ENCODE measurements at places on chromosomes 16 and 17.

DNA sequence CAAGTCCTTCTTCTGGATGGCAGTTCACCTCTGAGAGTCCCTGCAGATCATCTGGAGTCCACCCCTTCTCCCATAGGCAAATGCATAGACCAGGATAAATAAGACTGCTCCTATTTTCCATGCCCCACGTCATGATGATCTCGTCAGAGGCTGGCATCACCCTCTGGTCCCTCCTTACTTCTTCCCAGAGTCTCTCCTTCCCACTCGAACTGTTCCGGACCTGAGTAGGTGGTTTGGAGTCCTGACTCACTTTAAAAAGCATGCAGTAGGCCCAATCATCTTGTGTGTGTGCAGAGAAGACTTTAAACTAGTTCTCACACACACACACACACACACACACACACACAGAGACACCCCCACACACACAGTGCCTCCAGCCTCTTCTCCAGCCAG lies 72.0 kb downstream of the SOX9 start:
- no peak for DNase-seq

- no peak for DNase-seq
These were observed 26.2 kb downstream of the ENDOV start for GRCh38 chr17:80441133-80441578.

GRCh38 chr16:629833-630248 lies 944 bp upstream of the WFIKKN1 start:
- DNase-seq = no peak

DNA sequence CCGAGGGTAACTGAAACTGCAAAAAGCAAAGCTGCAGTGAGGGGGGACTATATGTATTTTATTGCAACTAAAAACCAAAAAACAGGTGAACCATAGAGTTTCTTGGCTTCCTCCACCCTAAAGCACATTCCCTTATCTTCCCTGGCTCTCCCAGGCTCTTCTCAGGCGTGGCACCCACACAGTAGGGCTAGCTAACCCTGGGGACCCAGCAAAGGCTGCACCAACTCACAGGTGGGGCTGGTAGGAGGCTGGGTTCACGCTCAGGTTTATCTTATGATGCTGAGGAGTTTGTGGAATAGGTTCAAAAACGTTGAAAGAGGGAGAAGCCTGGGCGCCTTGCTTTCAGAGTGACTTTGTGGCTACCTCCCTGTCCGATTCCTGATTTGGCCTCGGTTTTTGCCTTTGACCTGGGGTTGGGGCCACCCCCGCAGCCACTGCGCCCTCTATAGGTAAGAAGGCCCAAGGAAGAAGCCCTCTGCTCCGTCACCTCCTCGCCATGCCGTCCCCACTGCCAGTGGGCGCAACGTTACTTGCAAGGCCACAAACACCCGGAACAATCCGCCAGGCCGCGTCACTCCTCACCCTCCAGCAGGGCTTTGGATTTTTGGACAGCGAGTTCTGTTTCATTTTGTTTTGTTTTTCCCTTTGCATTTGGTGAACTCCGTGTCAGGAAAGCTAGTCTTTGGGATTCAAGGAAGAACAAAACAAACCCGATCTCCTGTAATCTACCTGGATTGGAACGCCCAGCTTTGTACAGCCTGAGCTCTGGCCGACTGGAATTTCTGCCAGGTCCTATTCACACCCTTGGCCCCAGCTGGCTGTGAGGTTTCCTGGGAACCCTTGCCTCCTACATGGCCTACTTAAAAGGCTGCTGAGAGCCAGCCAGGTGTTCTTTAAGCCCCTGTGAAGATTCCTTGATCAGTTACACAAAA lies 60.8 kb downstream of the TBC1D16 start:
- DNase-seq = no peak

DNA sequence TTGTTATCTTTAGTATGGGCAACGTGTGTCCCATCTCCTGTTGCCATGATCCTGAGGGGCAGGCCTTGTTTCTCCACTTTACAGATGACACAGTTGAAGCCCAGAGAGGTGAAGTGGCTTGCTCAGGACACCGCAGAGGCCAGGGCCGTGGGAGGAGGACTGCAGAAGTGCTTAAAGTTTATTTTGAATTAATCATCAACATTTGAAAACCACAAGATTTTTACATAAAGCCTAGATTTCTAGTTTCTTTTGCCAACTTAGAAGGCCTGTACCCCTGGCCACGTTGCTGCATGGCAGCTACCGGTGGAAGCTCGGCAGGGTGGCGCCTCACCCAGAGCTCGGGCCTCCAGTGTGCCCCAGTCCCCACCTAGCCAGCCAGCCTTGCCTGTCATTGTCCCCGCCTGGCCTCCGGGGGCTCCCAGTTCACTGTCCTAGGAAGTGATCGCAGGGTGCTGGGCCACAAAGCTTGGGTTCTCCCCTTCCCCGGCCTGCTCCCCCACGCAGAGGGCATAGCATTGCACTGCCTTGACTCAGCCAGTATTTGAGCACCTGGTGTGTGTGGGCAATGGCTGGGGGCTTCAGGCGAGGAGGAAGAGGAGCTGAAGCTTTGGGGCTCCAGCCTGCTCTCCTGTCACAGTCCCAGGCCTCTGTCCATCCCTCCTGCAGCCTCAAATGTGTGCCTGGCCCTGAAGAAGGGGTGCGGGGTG lies 14.8 kb upstream of the ADCY7 start:
- no peak for DNase-seq

DNA sequence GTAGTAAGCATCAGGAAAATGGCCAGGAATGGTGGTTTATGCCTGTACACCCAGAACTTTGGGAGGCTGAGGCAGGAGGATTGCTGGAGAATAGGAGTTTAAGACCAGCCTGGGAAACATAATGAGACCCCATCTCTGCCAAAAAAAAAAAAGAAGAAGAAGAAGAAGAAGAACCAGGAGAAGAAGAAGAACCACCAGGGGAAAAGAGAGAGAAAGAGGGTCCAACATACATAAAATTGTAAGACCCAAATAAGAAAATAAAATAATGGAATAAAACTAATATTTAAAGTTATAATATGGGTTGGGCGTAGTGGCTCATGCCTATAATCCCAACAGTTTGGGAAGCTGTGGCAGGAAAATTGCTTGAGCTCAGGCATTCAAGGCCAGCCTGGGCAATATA lies 408.4 kb downstream of the ZFHX3 start:
- DNase-seq = no peak

DNA sequence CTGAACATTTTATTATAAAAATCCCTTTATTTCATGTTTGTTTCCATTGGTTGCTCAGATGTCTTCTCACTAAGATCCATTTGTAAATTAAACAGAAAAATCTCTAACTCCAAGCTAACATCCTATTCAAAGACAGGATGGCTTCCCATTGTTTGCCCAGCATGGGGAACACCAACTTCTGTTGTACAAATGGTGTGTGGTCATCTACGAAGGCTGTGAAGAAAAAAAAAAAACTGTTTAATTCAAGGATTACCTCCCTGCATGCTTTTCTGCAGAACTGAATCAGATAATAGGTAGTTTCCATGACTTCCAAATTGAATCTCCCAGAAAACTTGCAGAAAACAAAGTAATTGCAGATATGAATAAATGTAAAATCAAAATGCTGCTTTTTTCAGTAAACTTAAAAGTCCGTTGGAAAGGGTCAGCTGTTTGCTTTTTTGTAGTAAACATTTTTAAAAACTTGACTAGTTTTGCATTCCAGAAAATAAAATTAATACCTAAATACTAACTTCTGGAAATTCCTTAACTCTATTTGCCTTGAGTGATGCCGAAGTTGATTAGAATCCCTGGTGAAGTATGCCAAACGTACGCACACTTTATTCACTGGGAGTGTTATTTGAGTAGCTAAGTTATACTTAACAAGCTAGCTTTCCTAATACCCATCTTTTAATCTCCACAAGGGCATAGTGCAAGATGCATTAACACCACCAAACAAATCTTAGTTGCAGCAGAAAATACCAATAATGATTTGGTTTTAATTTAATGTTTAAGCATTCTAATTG lies 7.7 kb downstream of the SALL1 start:
- no peak for DNase-seq

DNA sequence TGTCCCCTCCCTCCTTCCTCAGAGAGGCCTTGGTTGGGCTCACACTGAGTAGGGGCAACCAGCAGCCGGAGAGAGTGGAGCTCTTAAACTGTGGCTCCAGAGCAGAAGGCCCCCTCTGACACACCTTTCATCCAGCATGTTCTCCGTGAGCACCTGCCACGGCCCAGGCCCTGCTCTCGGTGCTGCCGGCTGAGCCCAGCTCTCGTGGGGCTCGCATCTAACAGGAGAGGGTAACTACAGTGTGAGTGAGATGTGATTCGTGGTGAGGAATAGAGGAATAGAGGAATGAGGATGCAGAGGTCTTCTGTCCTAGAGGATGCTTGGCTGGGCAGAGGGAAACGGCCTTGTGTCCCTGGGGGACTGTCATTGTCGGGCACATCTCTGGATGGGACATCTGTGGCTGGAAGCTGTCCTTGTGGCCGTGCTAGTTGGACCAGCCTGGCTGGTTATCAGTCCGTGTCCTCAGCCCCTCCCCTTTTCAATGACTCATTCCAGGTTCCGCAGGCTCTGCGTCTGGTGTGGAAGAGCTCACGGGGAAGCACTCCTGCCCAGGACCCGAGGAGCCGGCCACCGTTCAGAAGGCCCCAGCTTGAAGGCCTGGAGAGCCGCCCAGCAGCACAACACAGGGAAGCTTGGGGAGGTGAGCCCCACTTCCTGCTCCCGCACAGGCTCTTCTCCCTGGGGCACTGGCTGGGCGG lies 11.9 kb upstream of the DNASE1 start:
- no peak for DNase-seq

DNA sequence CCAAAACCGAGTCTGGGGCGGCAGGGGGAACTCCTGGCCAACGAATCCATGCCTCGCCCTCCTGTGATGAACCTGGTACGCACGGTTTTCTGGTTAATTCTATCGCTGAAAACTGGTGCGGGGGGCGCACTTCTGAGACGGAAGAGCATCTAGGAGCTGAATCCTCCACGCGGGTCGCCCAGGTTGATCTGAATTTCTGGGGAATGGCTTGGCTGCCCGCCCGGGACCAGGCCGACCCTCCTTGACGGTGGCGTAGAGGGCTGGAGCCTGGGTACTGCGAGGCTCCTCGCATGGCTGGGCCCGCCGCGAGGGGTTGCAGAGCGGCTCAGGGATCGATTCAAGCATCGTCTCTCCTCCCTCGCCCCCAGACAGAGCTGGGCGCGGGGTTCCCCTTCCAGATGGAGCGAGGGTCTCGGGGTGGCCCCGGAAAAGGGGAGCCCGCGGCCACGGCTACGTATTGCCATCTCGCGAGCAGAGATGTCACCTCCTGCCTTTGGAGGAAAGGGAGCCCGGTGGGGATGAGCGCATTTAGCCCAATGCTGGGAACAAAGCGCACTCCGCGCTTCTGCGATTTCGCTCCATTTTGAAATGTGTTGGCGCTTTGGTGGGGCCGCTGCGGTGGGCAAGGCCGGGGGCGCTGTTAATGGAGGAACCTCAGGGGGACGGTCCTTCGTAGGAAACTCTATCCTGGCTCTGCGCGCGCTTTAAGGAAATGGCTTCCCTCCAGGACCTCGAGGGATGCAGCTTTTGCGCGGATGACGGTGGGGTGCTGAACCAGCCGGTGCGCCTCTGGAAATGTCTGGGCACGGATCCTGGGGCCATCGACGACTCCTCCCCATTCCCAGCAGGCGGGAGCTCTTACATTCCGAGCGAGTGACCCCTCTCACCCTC lies 2.7 kb downstream of the MAPT start:
- DNase-seq = no peak

DNA sequence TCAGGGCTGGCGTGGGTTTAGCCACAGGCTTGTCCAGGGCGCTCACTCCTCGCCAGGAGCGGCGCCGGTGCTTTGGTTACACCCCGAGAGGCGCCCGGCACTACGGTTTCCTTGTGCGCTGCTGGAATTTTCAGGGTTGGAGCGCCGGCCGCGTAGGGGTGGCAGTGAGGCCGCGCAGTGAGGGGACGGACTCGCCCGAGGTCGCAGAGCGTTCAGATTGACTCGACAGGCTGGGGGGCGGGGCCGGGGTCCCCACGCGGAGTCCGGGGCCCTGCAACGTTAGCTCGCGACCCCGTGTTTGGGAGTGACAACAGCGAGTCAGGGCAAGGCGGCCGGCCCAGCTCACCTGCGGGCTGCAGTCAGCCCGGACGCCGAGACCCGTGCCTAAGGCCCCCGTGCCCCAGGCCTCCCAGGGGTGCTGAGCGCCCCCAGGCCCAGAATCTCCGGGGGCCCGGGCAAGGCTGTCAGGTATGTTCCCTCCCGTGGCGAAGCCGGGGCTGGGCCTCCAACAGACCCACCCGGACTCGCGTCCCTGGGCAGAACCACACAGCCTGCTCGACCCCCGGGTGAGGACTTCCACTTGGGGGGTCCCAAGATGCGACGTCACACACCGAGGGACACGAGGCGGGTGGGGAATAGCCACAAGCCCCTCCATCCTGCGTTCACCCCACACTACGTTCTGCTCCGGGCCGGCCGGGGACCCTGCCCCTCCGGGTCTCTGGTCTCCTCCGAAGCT lies 1.3 kb upstream of the ACTG1 start:
- DNase-seq = no peak

- no peak for DNase-seq
These were observed 5.2 kb upstream of the NUBP1 start for GRCh38 chr16:10738231-10739077.

GRCh38 chr17:78798695-78799559 lies 16.9 kb upstream of the CYTH1 start:
- no peak for DNase-seq

GRCh38 chr17:79788989-79789942 lies 7.6 kb downstream of the CBX8 start:
- no peak for DNase-seq

- DNase-seq = no peak
These were observed 147.4 kb upstream of the TBX2 start for GRCh38 chr17:61251939-61252865.

- DNase-seq = no peak
These were observed 5.3 kb upstream of the TAOK1 start for GRCh38 chr17:29384901-29385300.

GRCh38 chr17:38853292-38854219 lies at the start of gene RPL23:
Gene RPL23, minus strand, starts transcription at chr17:38853721. Its CDS starts 11 bp downstream, at chr17:38853710.
- peak; percentile 93 for DNase-seq

DNA sequence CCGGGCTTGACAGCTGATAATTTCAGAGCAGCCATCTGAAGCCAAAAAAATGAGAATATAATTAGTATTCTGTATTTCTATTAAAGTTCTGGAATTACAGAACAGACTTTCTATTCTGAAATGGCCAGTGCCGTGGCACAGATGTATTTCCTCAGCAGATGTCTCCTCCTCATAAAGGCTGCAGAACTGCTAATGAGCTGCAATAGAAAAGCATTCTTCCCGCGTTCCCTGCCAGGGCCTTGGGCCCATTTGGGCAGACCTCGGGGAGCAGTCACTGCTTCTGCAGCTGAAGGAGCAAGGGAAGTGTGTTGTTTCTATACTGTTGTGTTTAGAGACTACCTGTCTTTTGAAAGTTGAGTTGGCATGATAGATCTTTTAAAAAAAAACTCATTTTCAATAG lies 152.6 kb upstream of the CACNG5 start:
- DNase-seq = peak; percentile 3

DNA sequence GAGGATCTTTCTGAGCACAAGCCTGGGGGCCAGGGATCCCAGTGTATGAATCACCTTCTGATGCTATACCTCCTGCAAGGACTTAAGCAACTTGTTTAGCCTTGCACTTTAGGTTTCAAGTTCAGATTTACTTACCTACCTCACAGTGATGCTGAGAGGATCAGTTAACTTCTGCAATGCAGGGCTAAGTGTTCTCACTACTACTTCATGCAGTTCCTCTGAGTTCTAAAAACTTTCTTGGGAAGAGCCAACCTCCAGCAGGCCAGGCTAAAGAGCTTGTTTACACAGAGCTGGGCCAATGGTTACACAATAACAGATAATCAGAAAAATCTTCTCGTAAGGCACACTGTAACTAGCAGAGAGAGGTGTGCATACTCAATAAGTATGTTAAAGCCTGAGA lies 13.0 kb downstream of the VEZF1 start:
- DNase-seq = no peak

All from NCI-H446 treated with DMSO at 0.1 percent for 48 hours (cell line).